ENCODE measurements at places on chromosomes 6 and 20.

DNA sequence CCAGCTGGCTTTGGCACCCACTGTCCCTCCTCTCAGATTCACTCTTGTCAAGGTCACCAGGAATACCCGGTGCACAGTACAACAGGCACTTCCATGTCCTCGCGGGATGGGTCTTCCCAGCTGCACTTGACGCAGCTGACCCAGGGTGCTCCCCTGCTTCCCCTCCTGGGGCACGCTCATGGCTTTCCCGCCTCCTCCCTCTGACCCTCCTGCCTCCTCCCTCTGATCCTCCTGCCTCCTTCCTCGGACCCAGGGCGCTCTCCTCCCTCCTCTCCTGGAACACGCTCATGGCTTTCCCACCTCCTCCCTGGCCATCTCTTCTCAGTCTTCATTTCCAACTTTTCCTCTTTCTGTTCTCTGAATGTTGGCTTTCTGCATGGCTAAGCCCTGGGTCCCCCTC lies 42.1 kb downstream of the FAM209B start:
- DNase-seq: no peak

DNA sequence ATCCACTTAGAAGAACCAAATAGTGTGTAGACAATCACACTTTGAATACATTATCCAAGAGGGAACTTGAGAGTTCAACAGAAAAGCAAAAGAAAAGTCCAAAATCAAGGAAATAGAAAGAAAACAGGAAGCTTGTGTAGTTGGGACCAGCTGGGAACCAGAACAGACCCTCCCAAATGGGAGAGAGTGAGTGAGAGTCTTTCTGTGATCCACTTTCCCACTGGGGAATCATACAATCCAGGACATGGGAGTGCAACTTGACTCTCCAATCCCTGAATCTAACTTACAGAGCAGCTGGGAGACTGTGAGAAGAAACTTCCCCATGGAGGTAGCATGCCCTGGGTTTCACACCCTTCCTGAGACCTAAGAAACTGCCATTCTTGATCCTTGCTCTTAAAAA lies 27.0 kb downstream of the TREML4 start:
- DNase-seq: no peak

- DNase-seq: peak; percentile 25
These were observed 1622.8 kb downstream of the HACE1 start for GRCh38 chr6:103236923-103237322.

DNA sequence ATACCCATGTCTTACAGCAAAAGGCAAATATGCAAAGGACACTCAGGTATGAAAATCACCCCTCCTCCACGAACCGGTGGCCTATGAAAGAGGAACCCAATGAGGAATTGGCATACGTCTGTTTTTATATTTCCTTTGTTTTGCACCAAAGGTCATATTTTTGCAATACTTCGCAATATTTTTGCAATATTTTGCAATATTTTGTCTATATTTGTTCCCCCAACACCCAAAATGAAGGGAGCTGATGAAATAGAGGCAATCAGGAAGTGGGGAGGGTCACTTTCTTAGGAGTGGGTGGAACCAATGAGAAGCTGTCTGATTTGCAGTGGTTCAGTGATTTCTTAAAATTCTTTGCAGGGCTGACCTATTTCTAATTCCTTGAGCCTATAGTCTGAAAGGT lies 296.8 kb upstream of the TSHZ2 start:
- DNase-seq: no peak

- no peak for DNase-seq
These were observed 195.5 kb downstream of the RIMS1 start for GRCh38 chr6:72081871-72082270.

All from NCI-H1417 (cell line).